ENCODE measurements at places on chromosomes 16 and 17. TPM values are rescaled to one million over a fixed set of nuclear protein-coding genes. Genes with fewer than 3 reads are reported as not detected.
A peak's percentile ranks its signal among the peaks of the same experiment; 100 is the strongest.

GRCh38 chr17:45225964-45226530 is 4.4 kb downstream of the FMNL1 start:
- peaks cover 30% of the 10 kb centered on the region for H3K4me1 ChIP-seq
- no peaks in the 10 kb centered on the region for H3K36me3 ChIP-seq
- peak; percentile 64 for DNase-seq
- no peaks in the 10 kb centered on the region for H3K27me3 ChIP-seq

DNA sequence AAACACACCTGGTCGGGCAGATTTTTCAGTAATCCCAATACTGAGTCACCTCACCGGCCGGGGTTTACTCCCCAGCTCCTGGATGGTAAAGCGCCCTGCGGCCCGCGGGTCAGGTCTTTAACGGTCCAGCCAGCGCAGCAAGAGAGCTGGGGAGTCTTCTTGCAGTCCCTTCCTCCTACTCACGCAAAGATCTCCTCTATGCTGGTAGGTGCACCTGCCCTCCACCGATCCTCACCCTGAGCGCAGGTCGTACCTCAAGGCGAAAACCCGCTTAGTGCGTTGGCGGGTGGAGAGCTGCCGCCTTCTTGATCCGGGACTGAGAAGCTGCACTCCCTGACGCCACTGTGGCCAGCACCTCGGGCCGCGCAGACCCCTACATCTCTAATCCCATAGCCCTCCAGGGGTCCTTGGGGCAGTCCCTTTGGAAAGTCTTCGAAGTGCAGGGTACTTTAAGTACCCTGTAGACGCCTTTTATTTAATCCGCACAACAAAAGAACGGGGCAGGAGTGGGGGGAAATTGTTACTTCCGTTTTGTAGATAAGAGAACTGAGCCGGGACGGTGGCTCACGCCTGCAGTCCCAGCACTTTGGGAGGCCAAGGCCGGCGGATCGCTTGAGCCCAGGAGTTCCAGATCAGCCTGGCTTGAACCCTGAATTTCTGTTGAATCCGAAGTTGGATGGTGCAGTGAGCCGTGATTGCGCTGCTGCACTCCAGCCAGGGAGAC is 10.4 kb upstream of the HOXB13 start:
- H3K27ac ChIP-seq: no peak overlapping the region
- no peaks in the 10 kb centered on the region for H3K36me3 ChIP-seq

Gene OR3A3
- not detected for polyA plus RNA-seq

DNA sequence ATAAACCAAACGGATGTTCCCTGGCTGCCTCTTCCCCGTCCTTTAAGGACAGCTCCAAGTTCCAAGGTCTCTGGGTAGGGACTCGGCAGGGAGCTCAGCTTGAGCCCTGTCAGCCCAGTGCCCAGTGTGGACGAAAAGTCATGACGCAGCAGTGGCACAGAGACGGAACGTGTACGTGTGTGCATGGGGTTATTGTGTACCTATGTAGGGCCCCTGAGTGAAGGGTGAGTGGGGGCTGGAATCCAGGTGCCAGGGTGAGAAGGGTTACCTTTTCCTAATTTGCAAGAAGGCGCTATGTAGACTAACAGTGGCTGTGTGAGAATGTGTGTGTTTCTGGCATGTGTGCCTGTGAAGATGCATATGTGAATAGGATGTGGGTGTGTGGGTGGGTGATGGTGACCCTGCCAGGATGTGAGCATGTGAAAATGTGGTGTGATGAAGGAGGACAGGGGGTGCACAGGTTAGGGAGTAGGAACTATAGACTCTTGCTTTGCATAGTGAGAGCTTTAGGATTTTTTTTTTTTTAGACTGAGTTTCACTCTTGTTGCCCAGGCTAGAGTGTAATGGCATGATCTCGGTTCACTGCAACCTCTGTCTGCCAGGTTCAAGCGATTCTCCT is 6.0 kb downstream of the SCN4A start:
- H3K4me3 ChIP-seq: no peak overlapping the region
- no peaks in the 10 kb centered on the region for H3K36me3 ChIP-seq
- H3K4me1 ChIP-seq: peaks cover 8% of the 10 kb centered on the region
- no peak for DNase-seq
- H3K27me3 ChIP-seq: no peaks in the 10 kb centered on the region
- no peak overlapping the region for H3K27ac ChIP-seq

Gene CBX1
- polyA plus RNA-seq: 13.2 TPM

Gene ATP6V0D1
- 186 TPM for polyA plus RNA-seq

GRCh38 chr17:81246679-81247338 is 7.7 kb downstream of the NDUFAF8 start:
- DNase-seq: no peak
- H3K27me3 ChIP-seq: no peaks in the 10 kb centered on the region
- H3K36me3 ChIP-seq: peaks cover 24% of the 10 kb centered on the region
- no peak overlapping the region for H3K27ac ChIP-seq
- H3K4me3 ChIP-seq: no peak overlapping the region

DNA sequence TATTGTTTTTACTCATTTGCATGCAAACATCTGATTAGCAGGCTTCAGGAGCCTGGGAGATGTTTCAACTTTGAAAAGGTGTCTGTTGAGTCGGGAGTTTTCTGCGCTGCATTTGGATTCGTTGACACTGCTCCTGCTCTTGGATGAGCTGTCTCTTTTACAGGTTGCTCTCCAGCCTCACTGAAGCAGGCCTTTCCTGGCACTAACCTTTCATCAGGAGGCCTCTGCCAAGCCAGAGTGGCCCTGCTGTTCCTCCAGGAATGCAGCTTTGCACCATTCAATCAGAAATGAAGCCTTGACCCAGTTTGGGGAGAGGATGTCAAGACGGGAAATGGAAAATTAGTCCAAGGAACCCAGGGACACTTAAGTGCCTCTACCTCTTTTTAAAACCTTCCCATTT is 330 bp upstream of the KRTAP29-1 start:
- H3K4me3 ChIP-seq: no peak overlapping the region
- no peaks in the 10 kb centered on the region for H3K36me3 ChIP-seq
- no peak for DNase-seq

DNA sequence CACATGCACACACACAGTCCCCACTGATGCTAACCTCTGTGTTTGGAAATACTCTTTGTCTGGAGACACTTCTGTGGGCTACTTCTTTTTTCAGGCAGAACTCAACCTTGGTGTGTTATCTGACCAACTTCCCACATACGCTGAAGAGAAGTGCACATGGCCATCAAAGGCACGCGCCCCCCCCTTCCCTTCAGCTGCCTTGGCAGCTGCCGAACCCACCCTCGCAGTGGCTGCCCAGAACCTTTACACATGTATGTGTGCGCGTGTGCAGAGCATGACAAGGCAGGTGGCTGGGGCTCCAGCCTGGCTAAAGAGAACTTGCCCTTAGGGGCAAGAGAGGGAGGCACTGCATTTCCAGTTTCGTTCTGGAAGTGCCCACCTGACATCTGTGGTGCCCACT is 3.9 kb downstream of the RAPGEFL1 start:
- H3K4me3 ChIP-seq: no peak overlapping the region
- H3K36me3 ChIP-seq: no peaks in the 10 kb centered on the region
- DNase-seq: no peak
- peaks cover 12% of the 10 kb centered on the region for H3K4me1 ChIP-seq
- no peaks in the 10 kb centered on the region for H3K27me3 ChIP-seq

- H3K4me3 ChIP-seq: peak overlapping the region; percentile 100
- H3K36me3 ChIP-seq: no peaks in the 10 kb centered on the region
- peak overlapping the region; percentile 80 for H3K27ac ChIP-seq
Observed at GRCh38 chr17:60601447-60602384, 1.7 kb downstream of the PPM1D start.

GRCh38 chr16:19114359-19115147 is 789 bp downstream of the ITPRIPL2 start:
- peak overlapping the region; percentile 16 for H3K4me3 ChIP-seq
- no peaks in the 10 kb centered on the region for H3K27me3 ChIP-seq
- DNase-seq: peak; percentile 83
- peak overlapping the region; percentile 89 for H3K27ac ChIP-seq
- H3K36me3 ChIP-seq: no peaks in the 10 kb centered on the region

DNA sequence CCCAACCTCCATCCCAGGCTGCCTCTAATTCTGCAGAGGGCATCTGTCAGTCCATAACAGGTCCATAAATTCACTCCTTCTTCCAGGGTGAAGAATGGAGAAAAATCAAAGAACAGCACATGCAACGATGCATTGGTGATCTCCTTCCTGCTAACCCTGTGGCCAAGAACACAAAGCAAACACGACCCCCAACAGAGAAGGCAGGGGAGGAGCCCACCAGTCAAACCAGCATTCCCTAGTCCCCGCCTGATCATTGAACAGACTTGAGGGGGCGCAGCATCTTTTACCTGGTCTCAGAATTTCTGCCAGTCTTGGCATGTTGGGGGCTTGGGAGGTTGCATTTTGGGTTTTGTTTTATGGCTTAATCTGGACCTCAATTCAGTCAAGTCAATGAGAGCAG is 476.0 kb downstream of the SLC39A11 start:
- no peaks in the 10 kb centered on the region for H3K4me1 ChIP-seq
- no peaks in the 10 kb centered on the region for H3K36me3 ChIP-seq
- no peak overlapping the region for H3K4me3 ChIP-seq

DNA sequence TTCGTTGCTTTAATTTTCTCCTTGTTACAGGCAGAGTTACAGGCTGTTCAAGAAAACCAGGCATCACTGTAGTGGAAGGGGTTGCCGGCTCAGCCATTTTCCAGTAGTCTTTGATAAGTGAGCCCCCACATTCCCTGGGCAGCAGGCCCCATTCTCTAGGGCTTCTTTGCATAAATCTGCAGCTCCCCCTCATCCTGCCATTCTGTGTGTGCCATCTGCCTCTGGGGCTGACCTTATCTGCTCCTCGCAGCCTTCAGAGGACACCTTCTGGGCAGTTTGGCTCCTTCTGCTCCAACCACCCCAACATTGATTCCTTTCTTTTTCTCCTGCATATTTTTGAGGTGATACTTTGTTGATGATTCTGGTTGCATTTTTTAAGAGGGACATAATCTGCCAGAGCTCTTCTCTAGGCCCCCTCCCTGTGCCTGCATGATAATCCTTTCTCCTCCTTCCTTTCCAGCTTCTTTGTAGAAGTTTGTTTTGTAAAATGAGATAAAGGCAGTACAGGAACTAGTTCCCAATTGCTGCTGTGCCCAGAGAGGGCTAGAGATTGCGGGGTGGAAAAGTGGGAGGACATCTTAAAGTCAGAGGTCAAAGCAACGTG is 17.1 kb downstream of the RND2 start:
- no peaks in the 10 kb centered on the region for H3K36me3 ChIP-seq
- no peak overlapping the region for H3K27ac ChIP-seq
- H3K4me3 ChIP-seq: no peak overlapping the region
- H3K27me3 ChIP-seq: no peaks in the 10 kb centered on the region
- H3K4me1 ChIP-seq: no peaks in the 10 kb centered on the region

DNA sequence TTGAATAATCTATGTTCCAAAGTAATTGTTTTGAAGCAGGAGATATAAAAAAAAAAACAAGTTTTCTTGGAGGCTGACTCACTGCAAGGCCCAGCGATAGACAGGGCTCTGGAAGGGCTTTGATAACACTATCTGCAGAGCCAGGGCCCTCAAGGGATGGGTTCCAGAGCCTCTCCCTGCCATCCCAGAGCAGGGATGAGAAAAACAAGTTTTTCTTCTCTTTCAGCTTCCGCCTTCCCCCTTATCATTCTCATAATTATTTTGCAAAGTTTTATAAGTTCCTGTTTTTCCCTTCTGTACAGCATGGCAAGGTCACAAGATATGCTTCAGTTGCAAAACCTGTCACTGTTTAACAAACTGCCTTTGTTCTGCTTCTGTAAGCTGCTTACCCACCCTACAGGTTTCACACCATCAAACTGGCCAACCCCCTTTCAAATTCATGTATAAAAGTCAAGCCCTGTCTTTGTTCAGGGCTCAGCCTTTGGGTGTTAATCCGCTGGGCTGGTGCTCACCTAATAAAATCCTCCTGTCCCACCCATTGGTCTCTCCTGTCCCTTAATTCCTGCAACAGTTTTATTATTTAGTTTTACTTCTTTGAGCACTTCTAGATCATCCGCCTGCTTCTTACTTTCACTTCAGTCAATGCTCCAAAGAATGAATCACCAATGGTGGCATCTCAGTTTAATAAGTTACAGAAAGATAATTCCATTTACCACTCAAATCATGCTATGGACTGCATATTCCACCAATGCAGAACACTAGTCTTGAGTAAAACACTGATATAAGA is 5.6 kb upstream of the THUMPD1 start:
- no peaks in the 10 kb centered on the region for H3K27me3 ChIP-seq
- no peak for DNase-seq
- no peaks in the 10 kb centered on the region for H3K36me3 ChIP-seq

Gene GRAP
- polyA plus RNA-seq: 17.0 TPM

GRCh38 chr16:67190448-67191399 is 788 bp upstream of the EXOC3L1 start:
- H3K36me3 ChIP-seq: peaks cover 24% of the 10 kb centered on the region
- no peak for DNase-seq
- no peak overlapping the region for H3K4me3 ChIP-seq

Gene GPS1
- 305 TPM for polyA plus RNA-seq

- no peaks in the 10 kb centered on the region for H3K4me1 ChIP-seq
- H3K4me3 ChIP-seq: no peak overlapping the region
- no peak overlapping the region for H3K27ac ChIP-seq
- DNase-seq: no peak
Observed at GRCh38 chr16:53417011-53417410, 17.3 kb upstream of the RBL2 start.

DNA sequence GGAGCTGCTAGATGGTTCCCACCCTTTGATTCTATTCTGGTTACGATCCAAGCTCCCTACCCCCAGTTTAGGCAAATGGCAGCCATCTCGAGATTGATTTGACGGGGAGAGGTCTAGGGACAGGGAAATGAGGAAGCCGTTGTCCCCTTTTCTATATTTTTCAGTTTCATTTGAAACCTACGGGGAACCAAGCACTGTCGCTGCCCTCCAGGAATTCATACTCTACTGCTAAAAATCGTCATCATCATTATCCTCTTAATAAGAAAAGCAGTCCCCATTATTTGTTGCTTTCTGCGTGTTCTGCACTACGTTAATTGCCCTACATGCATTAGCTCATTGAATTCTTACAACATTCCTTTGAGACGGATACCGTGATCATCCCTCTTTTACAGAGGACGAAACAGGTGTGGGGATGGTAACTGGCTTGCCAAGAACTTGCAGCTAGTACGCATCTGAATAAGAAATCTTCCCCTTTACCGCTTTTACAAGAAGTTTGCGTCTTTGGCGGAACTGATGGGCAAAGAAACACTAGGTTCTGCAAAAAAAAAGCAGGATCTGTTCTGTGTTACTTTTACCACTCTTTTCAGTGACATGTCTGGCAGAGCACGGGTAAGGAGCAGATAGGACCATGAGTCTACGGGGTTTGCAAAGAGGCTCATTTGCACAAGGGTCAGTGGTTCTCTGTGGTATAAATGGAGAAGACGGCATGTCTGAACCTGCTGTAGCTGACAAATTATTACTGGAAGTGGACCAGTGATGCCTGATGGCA is 1.1 kb downstream of the CCP110 start:
- H3K4me1 ChIP-seq: peaks cover 13% of the 10 kb centered on the region
- DNase-seq: no peak
- peak overlapping the region; percentile 20 for H3K27ac ChIP-seq
- no peaks in the 10 kb centered on the region for H3K36me3 ChIP-seq
- peak overlapping the region; percentile 87 for H3K4me3 ChIP-seq

Data from adrenal gland (tissue), 19 donors.